ENCODE measurements at places on chromosomes 4 and X.

GRCh38 chrX:27463187-27463586, at the start of gene PPP4R3C:
Gene PPP4R3C (minus strand): TSS chrX:27463341. CDS start chrX:27463296, 45 bp downstream.
- no peak for DNase-seq

GRCh38 chrX:68647156-68647957, at the start of gene STARD8:
Gene STARD8 (plus strand): TSS chrX:68647666. CDS start chrX:68647883, 217 bp downstream.
- no peak for DNase-seq

DNA sequence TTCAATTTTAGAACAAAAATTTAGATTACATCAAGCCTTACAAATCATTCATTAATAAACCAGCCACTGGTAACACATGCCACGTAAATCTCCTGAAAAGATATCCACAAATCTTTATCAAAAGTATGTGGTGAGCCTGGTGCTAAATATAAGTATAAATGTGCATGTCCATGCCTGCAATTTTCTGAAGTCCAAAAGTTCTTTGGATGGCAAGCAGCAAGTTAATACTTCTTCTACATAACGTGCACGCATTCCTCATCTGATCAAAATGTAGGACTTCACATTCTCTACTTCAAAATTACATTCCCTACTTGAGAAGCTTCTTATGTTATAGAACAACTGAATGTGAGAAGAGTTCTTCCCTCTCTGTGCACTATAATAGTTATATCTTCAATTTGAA, 49.8 kb downstream of the HHIP start:
- DNase-seq: no peak

- no peak for DNase-seq
These were observed 81.4 kb downstream of the AMELX start for GRCh38 chrX:11374570-11374969.

DNA sequence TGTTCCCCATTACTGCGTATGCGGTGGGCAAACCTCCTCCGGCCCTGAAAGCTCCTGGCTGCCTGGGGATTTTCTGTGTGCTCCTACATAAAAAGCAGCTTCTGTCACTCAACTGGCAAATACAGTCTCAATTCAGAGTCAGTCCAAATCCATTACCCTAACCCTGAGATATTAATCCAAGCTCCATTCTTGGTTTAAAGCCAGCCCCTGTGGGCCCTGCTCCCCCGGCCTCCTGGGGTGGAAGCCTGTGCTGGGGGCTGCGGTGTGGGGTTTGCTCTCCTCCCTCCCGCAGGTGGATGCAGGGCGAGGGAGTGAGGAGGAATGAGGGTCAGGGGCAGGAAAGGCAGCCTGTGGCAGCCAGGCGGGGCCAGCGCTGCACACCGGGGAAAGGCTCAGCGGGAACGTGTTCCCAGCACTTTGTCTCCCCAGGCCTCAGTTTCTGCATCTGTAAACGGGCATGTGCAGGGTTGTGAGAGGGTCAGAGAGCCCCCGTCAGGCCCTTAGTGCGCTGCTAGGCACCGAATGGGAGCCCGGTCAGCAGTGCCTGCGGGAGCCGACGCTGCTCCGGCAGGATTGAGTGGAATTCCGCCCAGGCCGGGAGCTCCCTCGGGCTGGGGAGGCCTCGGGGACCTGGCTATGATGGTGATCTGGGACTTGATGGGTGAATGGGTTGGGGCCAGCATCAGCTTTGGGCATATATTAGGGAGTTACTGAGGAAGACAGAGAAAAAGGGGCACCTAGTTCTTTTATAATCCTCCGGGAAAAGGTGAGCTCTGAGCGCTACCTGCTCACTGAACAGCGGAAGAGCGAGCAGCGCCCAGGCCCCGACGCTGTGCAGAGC, 6.3 kb upstream of the RGS12 start:
- no peak for DNase-seq

DNA sequence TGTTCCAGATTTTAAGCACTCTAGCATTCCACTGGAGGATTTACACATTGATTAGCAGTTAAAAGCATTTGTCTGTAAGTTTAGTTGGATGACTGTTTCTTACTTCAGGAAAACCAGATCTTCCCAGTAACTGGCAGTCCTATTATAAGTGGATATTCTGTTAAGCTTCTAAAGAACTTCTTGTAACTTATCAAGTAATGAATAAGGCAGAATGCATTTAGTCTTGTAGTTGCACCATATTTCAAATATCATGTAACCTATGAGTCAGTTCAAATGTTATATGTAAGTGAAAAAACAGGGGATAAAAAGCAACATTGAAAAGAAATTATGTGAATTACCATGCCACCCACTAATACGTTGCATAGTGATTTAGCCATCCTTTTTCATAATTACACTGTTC, 30.2 kb upstream of the TENM3 start:
- no peak for DNase-seq

DNA sequence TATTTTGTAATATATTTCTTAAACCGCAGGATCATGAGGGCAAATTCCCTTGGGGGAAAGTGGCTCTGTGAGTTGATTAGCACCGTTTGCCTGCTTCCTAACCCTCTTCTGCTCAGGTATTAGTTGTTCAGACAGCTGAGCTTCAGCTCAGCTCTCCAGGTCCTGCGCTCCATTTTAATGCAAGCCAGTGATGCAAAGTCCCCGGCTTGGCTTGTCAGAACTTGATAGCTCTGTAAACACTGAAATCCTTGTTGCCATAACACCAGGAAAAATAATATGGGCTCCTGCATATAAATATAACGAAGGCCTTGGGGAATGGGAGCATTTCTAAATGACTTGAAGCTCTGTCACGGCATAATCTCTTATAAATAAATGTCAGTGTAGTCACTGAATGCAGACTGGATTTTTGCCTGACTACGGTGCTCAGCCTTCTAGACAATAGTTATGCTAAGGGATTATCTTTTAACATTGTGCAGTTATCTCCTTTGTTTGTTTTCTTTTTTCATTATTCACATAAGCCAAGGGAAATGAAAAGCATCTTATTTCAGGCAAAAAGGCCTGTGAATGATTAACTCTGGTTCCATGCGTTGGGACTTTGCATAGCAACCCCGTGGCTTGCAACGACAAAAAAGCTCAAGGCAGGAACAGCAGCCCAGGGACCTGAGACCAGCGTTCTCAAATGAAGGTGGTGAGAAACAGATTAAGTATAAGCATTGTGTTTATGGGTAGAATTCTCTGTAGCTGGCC, 253.2 kb downstream of the SPRY1 start:
- no peak for DNase-seq

GRCh38 chr4:40032785-40033184, 23.9 kb upstream of the N4BP2 start:
- DNase-seq: no peak

DNA sequence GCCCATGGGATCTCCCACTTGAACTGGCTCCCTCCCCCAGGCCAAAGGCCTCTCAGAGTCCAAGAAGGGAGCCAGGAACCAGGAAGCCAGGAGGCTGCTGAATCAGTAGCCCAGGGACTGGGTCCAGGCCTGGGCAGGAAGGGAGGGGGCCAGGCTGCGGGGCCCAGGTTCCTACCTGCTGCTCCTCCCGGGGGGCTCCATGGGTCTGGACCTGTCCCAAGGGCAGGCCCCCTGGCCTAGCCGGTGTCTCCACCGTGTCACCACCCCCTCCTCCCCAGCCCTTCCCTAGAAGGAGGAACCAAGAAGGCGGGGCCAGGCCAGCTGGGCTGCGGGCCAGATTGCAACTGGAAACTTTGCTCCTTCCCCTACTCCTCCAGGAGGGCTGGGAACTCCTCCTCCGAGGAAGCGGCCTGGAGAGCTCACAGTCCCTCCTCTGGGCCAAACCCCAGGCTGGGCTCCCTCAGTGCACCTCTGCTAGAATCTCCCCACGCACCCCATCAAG, at the start of gene IQSEC2:
Gene IQSEC2 (minus strand): TSS at position 264 of the 502 bp plus-strand sequence.
- no peak for DNase-seq

- DNase-seq: no peak
These were observed 172.7 kb upstream of the ARHGAP24 start for GRCh38 chr4:85302193-85302736.
